NCI-H146 (cell line): ENCODE measurements at places on chromosomes 1 and 21.
A peak's percentile ranks its signal among the peaks of the same experiment; 100 is the strongest.

- no peak for DNase-seq
Measured at GRCh38 chr1:156752843-156753482, 1.5 kb upstream of the HDGF start.

DNA sequence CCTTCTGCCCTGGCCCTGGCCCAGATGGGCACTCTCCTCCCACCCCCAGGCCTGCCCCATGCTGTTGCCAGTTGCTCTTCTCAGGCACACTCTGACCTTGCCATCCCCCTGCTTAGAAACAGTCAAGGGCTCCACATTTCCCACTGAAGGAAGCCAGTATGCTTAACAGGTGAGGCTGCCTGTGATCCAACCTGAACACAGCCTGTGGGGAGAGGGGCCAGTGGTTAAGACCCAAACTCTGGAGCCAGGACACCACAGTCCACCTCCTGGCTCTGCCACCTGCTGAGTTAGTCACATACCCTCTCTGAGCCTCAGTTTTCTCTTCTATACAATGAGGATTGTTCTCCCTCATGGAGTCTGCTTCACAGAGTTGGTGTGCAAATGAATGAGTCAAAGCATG lies 526.9 kb downstream of the MATN1 start:
- DNase-seq, result no peak

- DNase-seq, result no peak
Measured at GRCh38 chr1:186531561-186532165, 70.7 kb upstream of the PDC start.

DNA sequence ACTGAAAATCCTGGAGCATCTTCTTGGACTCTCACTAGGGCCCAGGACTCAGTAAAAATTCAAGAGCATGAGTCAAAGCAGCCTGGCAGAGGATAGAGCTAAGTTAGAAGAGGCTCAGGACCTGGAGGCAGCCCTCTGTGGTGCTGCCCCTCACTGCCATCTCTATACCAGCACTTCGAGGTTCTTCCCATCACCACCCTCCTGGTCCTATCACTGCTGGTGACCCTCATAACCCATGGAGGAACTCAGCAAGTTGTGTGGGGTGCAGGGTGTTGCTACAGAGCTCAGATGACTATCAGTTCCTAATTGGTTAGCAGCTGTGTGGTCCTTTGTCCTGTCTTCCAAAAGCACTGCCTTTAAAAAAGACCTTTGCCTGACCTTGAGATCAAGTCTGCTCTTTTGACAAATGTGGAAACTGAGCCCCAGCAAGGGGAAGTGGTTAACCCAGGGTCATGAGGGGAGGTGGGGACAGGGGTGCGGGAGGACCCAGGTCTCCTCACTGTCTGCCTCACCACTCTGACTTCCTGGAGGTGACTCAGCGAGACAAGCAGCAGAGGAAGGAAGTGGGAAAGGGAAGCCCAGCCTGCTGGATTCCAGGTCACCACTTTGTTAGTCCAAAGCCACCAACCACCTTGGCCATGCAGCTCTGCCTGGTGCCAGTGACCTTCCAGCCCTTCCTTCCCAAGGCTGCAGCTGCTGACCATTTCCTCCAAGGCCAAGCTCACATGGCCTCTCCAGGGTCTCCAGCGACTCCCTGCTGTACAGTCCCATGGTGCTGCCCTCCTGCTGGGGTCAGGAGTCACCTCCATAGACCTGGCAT lies 199.4 kb upstream of the EDN2 start:
- peak; percentile 21 for DNase-seq

DNA sequence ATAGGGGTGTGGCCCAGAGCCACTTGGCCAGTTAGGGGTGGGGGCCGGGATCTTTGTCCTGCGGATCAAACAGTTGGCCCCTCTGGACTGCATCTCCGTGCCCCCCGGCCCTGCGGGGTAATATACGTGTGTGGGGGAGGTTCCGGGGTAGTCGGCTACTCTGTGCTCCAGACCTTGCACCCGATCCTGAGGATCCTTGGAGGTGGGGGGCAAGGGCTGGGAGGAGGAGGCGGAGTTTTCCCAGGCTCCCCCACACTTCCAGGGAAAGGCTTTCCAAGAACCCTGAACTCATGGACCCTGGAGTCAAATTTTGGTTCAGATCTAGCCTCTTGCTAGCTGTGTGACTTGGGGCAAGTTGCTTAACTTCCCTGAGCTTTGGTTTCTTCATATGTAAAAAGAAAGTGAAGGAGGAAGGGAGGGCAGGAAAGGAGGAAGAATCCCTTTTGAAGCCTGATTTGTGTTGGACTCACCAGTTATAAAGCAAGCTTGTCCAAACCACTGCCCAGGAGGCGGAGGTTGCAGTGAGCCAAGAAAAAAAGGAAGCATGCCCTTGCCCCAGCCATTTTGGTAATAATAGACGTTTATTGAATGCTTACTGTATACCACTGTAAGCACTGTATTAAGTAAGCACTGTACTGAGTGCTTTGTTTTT lies 686 bp downstream of the MIIP start:
- DNase-seq, result no peak

DNA sequence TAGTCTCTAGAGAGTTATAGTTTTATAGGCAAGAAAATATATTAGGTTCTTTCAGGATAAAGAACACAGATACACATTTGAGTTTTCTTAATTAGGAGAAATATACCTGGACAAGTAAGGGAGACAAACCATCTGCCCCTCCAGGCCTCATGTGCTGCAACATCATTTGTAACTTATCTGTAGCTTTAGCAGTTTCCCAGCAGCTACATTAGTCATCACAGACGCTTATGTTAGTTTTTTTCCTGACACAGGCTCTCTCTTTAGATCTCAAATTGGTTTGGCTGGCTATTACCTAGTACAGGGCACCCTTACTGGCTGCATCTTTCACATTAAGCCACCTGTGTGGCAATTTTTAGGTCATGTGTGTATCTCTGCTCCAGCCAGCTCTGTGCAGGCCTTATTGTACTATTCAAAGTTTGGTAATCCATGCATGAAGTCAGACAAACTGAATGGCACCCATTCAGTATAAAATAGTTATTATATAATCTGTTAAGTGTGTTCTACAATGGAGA lies 25.9 kb downstream of the GNPAT start:
- DNase-seq, result no peak

DNA sequence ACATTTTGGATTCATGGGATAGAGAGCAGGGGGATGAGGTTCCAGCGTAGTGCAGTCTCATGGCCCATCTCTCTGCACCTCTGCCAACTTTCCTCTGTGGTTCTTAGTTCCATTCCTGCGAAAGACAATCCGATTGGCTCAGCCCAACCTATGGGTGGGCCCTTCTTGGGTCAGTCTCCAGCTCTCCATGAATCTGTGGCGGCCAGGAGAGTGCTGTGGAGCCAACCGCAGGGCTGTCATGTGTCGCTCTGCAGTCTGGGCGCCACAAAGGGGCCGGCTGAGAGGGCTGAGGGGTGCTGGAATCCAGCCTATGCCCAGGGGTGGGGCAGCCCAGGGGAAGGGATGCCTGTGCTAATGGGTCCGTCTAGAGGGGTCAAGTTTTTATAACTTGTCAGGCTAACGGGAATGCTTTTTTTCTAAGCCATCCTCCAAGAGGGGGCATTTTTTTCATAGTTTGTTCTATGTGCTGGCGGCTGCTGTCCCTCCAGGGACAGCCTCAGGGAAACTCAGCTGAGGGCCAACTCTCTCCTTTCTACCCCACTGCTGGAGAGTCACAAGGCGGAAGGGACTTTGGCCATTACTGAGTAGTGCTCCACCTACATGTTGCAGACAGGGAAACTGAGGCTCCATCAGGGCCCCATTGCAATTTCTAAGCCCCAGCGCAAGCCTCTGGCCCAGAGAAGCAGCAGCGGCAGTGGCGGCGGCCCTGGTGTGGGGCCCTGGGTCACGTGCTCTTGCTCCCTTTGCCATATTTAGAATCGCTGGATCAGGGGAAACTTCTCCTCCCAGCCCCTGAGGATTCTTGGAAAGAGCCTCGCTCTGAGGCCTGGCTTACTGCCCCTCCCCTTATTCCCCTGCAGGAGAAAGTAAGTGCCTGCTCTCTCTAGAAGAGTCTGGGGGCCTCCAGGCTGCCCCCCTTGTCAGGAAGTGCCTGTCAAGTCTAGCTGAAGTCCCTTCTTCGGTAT lies 23.4 kb downstream of the KCNQ4 start:
- DNase-seq, result no peak

DNA sequence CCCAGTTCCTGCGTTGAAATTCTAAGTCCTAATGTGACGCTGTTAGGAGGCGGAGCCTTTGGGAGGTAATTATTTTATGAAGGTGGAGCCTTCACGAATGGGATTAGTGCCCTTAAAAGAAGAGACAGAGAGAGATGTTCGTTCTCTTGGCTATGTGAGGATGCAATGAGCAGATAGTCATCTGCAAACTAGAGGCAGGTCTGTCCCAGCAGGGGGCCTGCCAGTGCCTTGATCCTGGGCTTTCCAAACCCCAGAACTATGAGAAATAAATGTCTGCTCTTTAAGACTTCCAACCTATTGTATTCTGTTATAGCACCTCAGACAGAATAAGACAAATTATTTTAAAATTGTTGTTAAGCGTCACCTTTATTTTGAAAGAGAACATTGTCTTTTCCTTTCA lies 123.1 kb upstream of the KCNJ6 start:
- DNase-seq, result no peak

DNA sequence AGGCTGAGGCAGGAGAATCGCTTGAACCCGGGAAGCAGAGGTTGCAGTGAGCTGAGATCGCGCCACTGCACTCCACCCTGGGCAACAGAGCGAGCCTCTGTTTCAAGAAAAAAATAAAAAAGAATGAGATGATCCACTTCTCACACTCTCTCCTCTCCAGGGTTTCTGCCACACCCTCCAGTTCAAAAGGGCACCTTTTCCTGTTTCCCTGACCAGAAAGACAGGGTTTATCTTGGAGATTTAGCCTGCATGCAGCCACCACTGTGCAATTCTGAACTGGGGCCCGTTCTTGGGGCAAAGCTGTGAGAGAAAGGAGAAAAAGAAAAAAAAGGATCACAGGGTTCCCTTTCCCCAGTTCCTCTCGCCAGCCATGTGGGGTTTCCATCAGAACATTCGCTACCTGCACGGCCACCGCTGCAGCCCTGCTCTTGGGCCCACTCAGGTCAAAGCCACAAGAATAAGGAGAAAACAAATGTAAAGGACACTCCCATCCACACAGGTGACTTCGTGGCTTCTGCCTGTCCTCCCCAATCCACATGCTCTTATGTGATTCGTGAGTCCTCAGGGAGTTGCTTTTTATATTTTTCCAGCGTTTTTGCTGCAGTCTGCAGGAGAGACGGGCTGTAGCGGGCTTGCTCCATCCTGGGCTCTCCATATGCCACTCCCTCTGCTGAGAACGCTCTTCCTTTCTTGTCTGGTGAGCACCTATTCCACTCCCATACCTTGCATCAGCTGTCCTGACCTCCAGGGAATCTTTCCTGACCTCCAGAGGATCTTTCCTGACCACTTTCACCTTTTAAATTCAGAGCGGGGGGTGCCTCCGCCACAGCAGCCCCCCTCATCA lies 26.4 kb downstream of the GNG4 start:
- no peak for DNase-seq

DNA sequence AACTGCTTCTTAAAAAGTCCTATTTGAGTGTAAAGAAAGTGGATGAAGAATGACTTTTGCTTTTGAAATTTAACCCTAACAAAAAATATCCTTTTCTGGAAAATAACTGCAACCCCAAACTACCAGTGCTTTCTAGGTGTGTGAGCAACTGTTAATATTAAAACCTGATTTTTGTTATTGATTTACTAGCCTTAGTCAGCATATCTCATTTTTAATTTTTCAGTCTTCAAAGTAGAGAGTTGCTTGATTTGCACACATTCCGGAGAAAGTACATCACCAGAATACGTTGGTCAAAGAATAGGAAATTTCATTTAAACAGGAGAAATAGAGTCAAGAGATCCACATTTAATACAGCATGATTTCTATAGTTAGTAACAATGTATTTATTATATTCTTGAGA lies 141.8 kb upstream of the ADAMTS5 start:
- no peak for DNase-seq

- DNase-seq, result no peak
Measured at GRCh38 chr1:21907079-21907418, 30.1 kb downstream of the HSPG2 start.

DNA sequence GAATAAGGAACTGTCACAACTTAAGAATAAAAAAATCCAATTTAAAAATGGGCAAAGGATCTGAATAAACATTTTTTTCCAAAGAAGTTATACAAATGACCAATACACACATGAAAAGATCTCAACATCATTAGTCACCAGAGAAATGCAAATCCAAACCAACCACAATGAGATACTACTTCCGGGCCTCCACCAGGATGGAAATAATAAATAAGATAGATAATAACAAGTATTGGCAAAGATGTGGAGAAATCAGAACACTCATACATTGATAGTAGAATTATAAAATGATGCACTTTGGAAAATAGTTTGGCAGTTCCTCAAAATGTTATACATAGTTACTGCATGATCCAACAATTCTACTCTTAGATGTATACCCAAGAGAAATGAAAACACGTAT lies 18.7 kb downstream of the ZSWIM5 start:
- no peak for DNase-seq

- DNase-seq, result no peak
Measured at GRCh38 chr1:17194133-17194475, 10.8 kb upstream of the PADI1 start.

GRCh38 chr1:46333300-46334029 lies 7.1 kb upstream of the NSUN4 start:
- peak; percentile 35 for DNase-seq

GRCh38 chr1:23421753-23422240 lies 2.8 kb downstream of the TCEA3 start:
- DNase-seq, result no peak

DNA sequence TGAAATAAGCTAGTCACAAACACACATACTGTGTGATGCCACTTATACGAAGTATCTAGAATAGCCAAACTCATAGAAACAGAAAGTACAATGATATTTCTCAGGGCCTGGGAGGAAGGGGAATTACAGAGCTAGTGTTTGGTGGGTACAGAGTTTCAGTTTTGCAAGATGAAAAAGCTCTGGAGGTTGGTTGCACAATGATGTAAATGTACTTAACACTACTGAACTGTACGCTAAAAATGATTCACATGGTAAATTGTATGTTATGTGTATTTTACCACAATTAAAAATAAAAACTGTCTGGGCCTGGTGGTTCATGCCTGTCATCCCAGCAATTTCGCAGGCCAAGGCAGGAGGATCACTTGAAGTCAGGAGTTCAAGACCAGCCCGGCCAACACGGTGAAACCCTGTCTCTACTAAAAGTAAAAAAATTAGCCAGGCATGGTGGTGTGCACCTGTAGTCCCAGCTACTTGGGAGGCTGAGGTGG lies 15.3 kb upstream of the FHAD1 start:
- DNase-seq, result no peak

DNA sequence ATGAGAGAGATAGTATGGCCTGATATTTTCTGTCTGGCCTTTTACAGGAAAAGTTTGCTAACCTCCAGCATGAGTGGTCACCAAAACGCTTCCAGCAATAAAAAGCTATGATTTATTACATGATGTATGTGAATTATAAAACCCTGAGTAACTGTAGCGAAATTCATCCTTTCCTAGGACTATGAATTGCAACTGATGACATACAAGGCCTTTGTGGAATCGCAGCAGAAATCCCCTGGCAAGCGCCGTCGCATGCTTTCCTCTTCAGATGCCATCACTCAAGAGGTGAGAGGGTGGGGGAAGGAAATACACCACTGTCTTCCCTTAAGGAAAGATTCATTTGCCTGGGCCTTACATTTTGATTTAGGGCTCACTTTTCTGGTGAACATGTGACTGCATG lies 117.9 kb downstream of the MACF1 start:
- DNase-seq, result no peak
